ENCODE measurements at places on chromosomes 11 and 22. TPM values are rescaled to one million over a fixed set of nuclear protein-coding genes. Genes with fewer than 3 reads are reported as not detected.

Gene TP53I11
- 36.0 TPM for total RNA-seq

Gene IFTAP
- total RNA-seq: 26.1 TPM

Gene SCN4B
- total RNA-seq: not detected

Gene TTC36
- not detected for total RNA-seq

Gene MGAT3
- not detected for total RNA-seq

Gene CDC45
- total RNA-seq: 22.2 TPM

Gene MMP27
- not detected for total RNA-seq

Gene NXPE4
- not detected for total RNA-seq

Gene CCDC188
- 1.4 TPM for total RNA-seq

Gene KIRREL3
- 4.1 TPM for total RNA-seq

Gene GGT5
- 28.3 TPM for total RNA-seq

Gene AMOTL1
- 10.1 TPM for total RNA-seq

Gene GAS2L1
- 47.1 TPM for total RNA-seq

Gene INPP5J
- total RNA-seq: 0.86 TPM

Gene UBQLNL
- not detected for total RNA-seq

Gene NAT10
- total RNA-seq: 22.7 TPM

Gene CHRDL2
- not detected for total RNA-seq

Gene MMP12
- not detected for total RNA-seq

Gene FGF3
- not detected for total RNA-seq

Gene DERL3
- total RNA-seq: 2.3 TPM

Gene BCO2
- total RNA-seq: 7.1 TPM

Gene ENDOD1
- 45.8 TPM for total RNA-seq

Gene MUS81
- 30.7 TPM for total RNA-seq

Gene RIMBP3C
- total RNA-seq: not detected

Gene CYTH4
- 0.53 TPM for total RNA-seq

Gene C11orf91
- not detected for total RNA-seq

Gene C11orf65
- total RNA-seq: 1.1 TPM

Gene KDM4E
- total RNA-seq: not detected

Data from myometrial cell (primary cell).